ENCODE measurements at places on chromosomes 11 and 22.

GRCh38 chr22:48520884-48521588 lies 1306.6 kb downstream of the BRD1 start:
- no peaks in the 10 kb centered on the region for H3K27me3 ChIP-seq
- H3K36me3 ChIP-seq = no peaks in the 10 kb centered on the region
- H3K4me3 ChIP-seq = no peak overlapping the region
- no peak for DNase-seq

DNA sequence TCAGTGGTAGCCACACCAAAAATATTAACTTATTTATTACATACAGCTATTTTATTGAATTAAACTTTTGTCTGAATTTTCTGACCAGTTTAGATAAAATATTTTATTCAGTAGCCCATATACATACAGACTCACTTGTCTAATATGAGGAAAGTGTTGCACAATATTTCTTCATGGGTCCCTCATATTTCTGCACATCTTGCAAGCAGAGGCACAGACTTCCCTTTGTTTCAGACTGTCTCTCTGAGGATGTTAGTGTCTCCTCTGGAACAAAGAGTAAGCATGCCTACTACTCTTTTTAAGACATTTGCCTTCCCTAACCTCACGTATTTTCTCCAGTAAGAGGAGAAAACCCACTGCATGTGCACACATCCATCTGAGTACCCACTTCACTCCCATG lies 81.2 kb downstream of the OR5AK2 start:
- no peak for DNase-seq
- H3K36me3 ChIP-seq = no peaks in the 10 kb centered on the region
- no peaks in the 10 kb centered on the region for H3K27me3 ChIP-seq
- no peak overlapping the region for H3K4me3 ChIP-seq
- no peak overlapping the region for H3K27ac ChIP-seq

GRCh38 chr11:38795027-38795426 lies 2197.0 kb upstream of the RAG2 start:
- H3K4me1 ChIP-seq = no peaks in the 10 kb centered on the region
- no peaks in the 10 kb centered on the region for H3K27me3 ChIP-seq
- no peak for DNase-seq
- no peak overlapping the region for H3K4me3 ChIP-seq

- H3K36me3 ChIP-seq = no peaks in the 10 kb centered on the region
- H3K4me1 ChIP-seq = no peaks in the 10 kb centered on the region
- no peak overlapping the region for H3K4me3 ChIP-seq
- H3K27ac ChIP-seq = no peak overlapping the region
- peaks cover 54% of the 10 kb centered on the region for H3K27me3 ChIP-seq
Measured at GRCh38 chr11:43582863-43583462, 97.6 kb upstream of the HSD17B12 start.

DNA sequence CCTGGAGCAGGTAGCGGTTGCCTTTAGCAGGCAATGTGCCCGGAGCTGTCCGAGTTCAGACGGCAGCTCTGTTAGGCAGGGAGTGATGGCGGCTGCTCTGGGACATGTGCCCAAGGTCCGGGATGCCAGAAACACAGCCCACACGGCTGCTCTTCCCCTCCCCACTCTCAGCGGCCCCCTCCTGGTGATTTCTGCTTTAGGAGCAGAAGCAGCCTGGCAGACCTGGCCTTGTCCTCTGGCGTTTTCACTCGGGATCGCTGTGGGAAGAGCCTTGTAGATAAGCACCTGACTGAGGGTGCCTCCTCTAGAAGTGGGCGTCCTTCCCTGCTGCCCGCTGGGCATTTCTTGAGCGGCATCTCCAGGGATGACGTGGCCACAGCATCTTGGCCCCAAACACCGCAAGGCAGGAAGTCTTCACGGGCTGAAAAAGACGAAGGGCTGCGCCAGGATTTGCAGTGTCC lies 392.2 kb downstream of the TBC1D22A start:
- H3K4me1 ChIP-seq = no peaks in the 10 kb centered on the region
- H3K4me3 ChIP-seq = no peak overlapping the region
- H3K27ac ChIP-seq = no peak overlapping the region

- H3K36me3 ChIP-seq = no peaks in the 10 kb centered on the region
- H3K27ac ChIP-seq = no peak overlapping the region
- DNase-seq = no peak
- H3K4me1 ChIP-seq = no peaks in the 10 kb centered on the region
- no peak overlapping the region for H3K4me3 ChIP-seq
- peaks cover 40% of the 10 kb centered on the region for H3K27me3 ChIP-seq
Measured at GRCh38 chr22:46525389-46526243, 11.8 kb downstream of the CELSR1 start.

All from MM.1S (cell line).